Astrocyte (in vitro differentiated cells and primary cell): ENCODE measurements at places on chromosomes 1 and 21.

- DNase-seq: no peak
Measured at GRCh38 chr1:29833581-29833980, 597.3 kb downstream of the PTPRU start.

- no peak for DNase-seq
Measured at GRCh38 chr1:28240024-28240423, 4.1 kb downstream of the ATP5IF1 start.

GRCh38 chr1:3099861-3100260 lies 30.9 kb downstream of the PRDM16 start:
- no peak for DNase-seq

DNA sequence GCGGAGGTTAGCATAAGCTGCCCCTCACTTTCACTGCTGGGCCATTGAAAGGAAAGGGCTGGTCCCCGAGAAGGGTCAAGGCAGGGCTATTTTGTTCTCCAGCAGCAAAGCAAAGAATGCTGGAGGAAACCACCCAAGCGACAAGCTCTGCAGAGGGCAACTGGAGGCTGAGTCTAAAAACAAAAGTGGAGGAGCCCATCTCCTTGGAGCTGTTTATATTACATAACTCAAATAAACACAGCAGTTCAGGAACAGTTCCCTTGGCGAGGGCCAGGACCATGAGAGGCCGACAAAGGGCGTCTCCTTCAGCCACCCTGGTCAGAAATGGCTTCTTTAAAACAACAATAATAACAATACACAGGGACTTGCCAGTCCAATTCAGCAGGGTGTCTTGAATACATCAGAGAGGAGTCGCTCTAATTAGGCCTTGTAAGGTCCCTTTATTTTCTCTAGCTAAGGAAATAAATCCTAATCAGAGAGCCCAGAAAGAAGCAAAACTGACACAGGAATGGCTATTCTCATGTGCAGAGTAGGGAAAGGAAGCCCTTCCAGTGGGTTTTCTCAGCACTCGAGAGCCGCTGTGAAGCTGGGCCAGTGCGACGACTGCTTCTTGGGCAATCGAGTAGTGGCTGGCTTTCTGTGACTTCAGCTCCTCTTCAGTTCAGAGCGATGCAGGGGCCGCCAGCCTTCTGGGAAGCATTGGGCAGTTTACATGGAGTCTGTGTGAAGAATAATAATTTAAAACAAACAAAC lies 57.0 kb upstream of the TARBP1 start:
- DNase-seq: peak; percentile 44

GRCh38 chr1:101081496-101082488 lies 56.2 kb upstream of the DPH5 start:
- no peak for DNase-seq

- DNase-seq: no peak
Measured at GRCh38 chr1:4954392-4954791, 300.0 kb downstream of the AJAP1 start.

GRCh38 chr1:70278710-70279109 lies 57.5 kb downstream of the SRSF11 start:
- no peak for DNase-seq

DNA sequence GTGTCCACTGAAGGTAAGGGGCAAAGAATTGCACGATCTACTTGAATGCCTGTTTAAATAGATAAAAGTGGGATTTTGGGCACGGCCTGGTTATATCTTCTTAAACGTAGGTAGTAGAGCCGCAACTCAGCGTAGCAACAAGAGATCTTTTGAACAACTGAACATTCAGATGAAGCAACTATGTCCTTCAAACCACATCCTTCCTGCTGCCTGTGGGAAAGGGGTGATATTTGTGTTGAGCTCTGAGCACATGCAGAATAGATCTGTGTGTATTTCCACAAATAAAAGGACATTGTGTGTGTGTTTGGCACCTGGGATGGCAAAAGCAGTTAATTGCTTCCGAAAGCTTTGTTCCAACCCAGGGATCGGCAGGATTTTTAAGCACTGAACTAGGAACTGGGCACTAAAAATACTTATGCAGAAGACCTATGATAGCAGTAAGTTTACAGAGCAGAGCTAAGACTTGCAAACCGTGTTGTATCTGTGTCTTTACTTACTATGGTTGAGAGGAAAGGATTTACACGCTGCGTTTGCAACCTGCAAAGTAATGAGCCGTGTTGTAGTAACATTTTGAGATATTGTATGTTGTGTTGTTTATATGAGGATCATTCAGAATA lies 333.4 kb downstream of the CHRM3 start:
- no peak for DNase-seq

DNA sequence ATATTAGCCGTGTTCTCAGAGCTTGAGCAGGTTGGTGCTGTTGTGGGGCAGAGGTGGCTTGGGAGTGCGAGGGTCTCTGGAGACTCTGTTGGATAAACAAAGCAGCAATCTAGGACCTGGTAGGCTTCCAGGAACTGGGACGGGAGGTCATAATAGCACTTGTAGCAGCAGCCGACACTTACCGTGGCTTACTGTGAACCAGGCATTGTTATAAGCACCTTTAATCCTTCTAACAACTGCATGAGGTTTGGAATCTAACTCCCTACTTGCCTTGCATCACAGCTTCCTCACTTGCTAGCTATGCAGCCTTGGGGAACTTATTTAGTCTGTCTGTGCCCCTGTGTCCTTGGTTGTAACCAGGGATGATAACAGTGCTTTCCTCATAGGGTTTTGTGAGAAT lies 94.9 kb downstream of the NAV1 start:
- no peak for DNase-seq

DNA sequence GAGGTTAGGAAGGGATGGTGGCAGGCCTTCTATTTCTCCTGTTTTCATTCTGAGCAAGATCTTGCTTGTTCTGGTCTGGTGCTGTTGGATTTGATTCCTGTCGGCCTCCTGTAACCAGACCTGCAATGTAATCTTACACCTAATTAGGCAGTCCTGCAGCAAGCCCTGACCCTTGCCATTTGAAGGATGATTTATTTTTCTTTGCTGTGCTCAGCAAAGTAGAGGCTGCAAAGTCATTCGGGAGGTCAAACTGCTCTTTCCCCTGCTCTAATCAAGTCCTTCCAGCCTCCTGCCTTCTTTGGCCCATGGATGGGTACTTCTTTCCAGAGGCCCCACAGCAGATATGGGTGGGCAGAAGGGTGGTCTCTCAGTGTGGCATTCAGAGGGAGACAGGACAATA lies 417.7 kb upstream of the USP24 start:
- peak; percentile 12 for DNase-seq

DNA sequence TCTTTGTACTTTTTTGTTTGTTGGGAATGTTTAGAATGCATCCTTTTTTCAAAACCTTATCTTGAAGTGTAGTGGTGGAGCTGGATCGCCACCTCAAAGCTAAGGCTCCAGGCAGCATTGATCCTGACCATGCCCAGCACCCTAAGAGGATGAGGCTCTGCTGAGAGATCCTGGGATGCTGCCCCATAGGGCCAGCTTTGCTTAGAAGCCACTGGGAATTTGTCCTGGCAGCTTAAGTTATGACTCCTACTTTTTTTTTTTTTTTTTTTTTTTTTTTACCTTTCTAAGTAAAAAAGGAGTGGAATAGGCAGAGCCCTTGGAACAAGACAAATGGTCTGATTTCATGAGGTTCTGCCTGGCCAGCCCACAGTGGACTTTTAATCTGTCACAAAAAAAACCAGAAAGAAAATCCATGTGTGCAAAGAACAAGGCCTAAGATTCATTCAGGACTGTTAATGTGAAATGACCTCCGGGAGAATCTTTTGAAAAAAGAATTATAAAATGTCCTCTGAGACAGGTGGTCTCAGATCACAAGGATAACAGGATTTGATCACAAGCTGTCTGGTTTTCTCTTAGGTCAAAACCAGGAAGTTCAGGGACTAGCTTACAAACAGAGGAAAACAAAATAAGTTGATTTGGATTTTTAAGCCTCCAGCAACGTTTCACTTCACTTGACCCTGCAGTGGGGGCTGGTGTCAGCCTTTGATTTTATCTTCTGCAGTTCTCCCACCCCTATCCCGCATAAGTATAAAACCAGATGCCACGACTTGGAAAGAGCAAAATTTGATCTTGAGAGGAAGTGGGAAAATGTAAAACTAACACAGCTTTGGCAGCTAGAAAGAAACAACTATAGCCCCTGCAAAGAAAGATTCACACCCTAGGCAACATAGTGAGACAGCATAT lies 25.9 kb upstream of the RAP1A start:
- peak; percentile 23 for DNase-seq

- DNase-seq: no peak
Measured at GRCh38 chr1:46369542-46370213, 24.4 kb upstream of the FAAH start.

DNA sequence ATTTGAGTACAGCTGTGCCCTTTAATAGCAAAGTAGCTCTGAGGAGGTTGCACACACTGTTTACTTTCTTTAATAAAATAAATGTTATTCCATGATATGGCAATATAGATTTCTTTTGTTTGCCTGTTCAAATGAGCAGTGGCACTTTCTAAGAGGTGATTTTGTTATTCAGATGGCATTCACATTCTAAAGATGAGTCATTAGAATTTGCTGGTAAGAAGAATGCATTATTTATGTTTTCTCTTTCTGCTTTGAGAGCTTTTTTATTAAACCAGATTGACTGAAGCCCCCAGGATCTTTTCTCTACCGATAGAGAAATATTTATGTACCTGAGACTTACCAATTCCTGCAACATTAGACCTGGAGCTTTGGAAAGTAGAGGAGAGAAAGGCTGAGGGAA lies 11.2 kb upstream of the LEPR start:
- DNase-seq: no peak

DNA sequence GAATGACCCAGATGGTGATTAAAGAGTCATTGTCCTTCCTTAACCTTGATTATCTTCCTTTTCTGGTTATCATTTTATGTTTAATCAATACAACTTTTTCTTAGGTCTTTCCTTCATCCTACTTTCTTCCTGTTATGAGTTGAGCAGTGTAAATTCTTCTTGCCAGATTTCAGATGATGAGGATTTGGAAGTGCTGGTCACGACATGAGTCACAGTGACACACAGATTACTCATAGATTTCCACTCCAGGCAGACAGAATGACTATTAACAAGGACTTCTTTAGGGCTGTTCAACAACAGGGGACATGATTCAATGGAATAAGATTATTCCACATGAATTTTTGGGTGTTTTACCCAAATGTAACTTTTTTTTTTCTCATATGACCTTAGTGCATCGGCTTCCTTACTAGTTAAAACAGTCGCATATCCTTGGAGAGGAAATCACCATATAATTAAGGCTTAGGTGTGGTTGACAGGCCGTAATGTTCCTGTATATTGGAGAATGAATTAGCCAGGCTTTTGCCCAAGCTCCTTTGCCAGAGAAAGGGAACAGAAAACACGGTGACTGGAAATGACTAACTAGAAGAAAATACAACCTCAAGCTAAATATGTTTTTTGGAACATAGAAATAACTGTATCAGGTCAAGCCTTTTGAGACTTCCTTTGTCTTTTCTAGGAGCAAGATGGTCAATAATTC lies 44.2 kb downstream of the PRRX1 start:
- peak; percentile 99 for DNase-seq

DNA sequence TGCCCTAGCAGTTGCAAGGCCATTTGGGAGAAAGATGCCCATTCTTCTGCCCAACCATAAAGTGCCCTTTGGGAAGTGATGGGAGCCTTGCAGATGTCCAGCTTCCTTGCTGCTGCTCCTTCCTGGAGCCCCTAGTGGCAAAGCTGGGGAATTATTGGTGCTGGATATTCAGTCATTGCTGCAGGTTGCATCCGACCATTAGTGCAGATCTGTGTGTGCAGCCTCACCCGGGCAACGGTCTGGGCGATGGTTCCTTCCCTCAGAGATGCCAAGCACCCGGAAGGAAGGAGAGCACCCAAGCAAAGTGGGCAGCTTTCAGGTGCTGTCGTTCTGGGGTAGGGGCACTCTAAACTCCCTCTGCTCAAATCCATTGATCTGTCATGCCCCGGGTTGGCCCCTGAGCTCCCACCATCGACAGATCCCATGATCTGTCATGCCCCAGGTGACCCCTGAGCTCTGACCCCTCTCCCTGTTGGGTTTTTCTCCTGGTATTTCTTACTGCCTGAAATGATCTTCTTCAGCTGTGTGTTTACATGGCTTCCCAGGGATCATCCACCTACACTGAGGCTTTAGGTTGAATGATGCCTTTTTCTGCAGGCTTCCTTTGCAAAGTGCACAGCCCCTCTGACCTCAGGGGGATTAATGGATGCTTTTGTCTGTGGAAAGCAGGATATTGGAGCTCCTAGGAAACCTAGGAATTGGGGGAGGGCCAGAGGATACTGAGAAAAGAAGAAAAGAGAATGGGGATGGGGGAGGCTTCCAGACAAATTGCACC lies 467.5 kb downstream of the PTPRU start:
- no peak for DNase-seq

GRCh38 chr1:33337441-33337840 lies 16.5 kb upstream of the A3GALT2 start:
- no peak for DNase-seq

- DNase-seq: no peak
Measured at GRCh38 chr1:62176597-62177312, 17.9 kb upstream of the L1TD1 start.

- peak; percentile 7 for DNase-seq
Measured at GRCh38 chr1:152050886-152051675, 14.3 kb upstream of the S100A11 start.

GRCh38 chr1:115729756-115730155 lies 38.8 kb downstream of the CASQ2 start:
- no peak for DNase-seq

GRCh38 chr1:26782521-26783212 lies 5.1 kb upstream of the PIGV start:
- DNase-seq: no peak

DNA sequence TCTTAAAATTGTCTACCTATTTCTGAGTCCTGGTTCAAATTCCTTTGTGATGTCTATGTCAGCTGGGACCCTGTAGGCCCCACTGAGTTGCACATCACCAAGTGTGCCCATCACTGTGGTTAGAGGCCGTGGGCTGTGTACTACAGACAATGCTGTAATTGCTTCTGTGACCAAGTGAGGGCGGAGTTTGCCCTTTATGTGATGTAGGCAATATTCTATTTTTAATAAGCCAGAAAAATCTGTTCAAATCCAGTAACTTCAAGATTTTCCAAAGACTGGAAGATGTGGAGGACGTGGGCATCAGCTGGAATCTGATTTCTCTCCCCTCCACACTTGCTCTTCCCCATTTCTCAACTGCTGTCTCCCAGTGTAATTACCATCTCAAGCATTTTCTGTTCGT lies 215.4 kb downstream of the PBX1 start:
- no peak for DNase-seq

- DNase-seq: no peak
Measured at GRCh38 chr1:221644663-221645258, 97.1 kb downstream of the DUSP10 start.

GRCh38 chr1:228852024-228852423 lies 116.7 kb downstream of the RHOU start:
- no peak for DNase-seq

- no peak for DNase-seq
Measured at GRCh38 chr1:210683403-210684047, 354.8 kb downstream of the HHAT start.

- no peak for DNase-seq
Measured at GRCh38 chr1:159943278-159943640, 2.2 kb downstream of the IGSF9 start.

- DNase-seq: no peak
Measured at GRCh38 chr1:172935062-172935592, 115.6 kb downstream of the TNFSF18 start.
